ENCODE measurements at places on chromosomes 13 and 19. TPM values are rescaled to one million over a fixed set of nuclear protein-coding genes. Genes with fewer than 3 reads are reported as not detected.

The ZNF134 gene
- 9.1 TPM for total RNA-seq

The ZNF880 gene
- 15.2 TPM for total RNA-seq

The DOCK6 gene
- total RNA-seq: 65.8 TPM

The PCP2 gene
- not detected for total RNA-seq

The ZNF439 gene
- total RNA-seq: 5.9 TPM

The AMER2 gene
- total RNA-seq: not detected

The KCNJ14 gene
- total RNA-seq: 3.7 TPM

The SIAH3 gene
- total RNA-seq: not detected

The LMTK3 gene
- total RNA-seq: 1.7 TPM

The ITGBL1 gene
- total RNA-seq: 6.4 TPM

The DNMT1 gene
- 36.8 TPM for total RNA-seq

Data from vagina (tissue), 2 donors.